Activated effector memory CD4-positive, alpha-beta T cell treated with anti-CD3 and anti-CD28 coated beads, Interleukin-2, amount 50 U/mL, for 16 hours (primary cell): ENCODE measurements at places on chromosomes 11 and 22.
A peak's percentile ranks its signal among the peaks of the same experiment; 100 is the strongest.

DNA sequence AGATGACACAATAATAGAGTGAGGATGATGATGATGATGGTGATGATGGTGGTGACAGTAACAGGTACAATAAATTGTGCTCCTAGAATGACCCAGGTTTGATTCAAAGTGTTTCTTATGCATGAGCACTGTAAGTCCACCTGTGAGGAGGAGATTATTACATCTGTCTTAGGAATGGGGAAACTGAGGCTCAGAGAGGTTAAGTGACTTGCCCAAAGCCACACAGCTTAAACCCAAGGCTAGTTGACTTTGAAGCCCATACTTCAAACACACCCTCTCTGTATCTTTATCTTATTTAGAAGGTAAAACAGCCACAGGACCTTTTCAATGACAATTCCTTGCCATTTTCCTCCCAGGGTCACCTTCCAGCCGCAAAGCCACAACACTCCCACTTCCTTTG lies 88.9 kb downstream of the MIAT start:
- no peak for DNase-seq

GRCh38 chr11:40987776-40988435 lies 471.5 kb downstream of the LRRC4C start:
- DNase-seq = no peak

DNA sequence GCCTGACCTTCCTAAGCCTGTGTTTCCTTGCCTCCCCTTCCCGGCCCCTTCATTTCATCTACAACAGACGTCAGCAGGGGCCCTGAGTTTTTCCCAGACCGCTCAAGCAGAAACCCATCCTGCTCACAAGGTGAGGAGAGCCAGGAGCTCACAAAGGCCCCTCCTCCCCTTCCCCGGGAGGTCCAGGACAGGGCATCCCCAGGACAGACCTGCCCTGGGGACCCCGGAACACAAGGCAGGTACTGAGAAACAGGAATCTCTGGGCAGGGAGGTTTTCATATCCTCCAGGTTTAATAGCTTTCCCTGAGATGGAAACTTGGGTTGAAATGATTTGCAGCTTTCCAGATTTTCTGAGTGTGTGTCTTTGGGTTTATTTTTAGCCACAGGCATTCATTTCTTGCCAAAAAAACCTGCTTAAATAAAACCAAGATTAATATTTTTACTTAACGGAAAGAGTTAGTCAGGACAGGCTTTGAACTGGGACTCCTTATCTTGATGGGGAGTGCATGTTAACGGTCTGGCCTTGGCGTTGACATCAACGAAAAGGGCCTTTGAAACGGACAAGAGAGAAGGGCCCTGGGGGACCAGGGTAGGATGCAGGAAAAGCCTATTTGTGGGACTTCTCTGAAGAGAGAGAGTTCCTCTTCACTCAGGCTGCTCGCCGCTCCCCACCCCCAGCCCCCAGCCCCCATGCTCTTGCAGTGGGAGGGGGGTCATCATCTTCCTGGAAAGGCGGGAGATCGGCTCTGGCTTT lies 38.5 kb downstream of the TIMP3 start:
- no peak for DNase-seq

DNA sequence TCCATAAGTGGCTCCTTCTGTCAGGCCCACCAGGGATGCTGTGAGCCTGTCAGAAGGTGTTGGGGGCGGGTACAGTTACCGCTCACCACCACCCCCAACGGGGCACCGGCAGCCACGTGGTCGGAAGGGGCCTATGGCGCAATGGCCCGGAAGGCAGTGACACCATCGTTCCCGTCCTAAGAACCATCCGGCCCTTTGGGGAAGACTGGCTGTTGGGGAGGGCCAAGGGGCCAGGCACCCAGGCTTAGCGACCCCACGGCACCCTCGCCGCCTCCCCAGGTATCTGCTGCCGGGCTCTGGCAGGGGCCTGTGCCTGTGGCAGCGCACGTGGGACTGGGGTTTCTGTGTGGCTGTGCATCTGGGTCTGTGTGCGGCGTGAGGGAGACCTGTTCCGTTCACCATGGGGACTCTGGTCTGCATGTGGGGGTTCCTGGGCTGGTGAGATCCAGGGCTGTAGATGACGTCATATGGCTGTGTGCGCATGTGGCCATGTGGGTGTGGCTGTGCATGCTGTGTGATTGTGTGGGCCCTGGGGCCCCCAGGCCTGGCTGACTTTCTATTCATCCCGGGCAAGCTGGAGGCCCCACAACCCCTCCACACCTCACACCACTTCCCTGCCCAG lies 717 bp downstream of the OSM start:
- DNase-seq = peak; percentile 93

DNA sequence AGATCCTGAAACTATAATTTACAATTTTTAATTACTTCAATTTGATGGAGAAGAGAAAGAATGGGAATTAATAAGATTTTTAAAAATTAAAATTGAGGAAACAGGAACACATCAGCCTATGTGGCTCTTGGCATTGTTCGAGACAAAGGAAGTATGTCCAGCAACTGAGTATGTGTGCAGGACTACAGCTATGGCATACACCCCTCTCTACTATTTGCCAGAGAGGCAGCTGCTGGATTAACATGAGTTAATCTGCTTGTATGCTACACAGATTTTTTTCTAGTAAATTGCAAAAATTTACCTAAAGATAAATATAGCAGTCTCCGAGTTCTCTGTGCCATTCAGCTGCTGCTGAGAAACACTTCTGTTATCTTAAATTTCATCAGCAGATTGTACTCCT lies 70.6 kb downstream of the PHF21A start:
- DNase-seq = no peak

DNA sequence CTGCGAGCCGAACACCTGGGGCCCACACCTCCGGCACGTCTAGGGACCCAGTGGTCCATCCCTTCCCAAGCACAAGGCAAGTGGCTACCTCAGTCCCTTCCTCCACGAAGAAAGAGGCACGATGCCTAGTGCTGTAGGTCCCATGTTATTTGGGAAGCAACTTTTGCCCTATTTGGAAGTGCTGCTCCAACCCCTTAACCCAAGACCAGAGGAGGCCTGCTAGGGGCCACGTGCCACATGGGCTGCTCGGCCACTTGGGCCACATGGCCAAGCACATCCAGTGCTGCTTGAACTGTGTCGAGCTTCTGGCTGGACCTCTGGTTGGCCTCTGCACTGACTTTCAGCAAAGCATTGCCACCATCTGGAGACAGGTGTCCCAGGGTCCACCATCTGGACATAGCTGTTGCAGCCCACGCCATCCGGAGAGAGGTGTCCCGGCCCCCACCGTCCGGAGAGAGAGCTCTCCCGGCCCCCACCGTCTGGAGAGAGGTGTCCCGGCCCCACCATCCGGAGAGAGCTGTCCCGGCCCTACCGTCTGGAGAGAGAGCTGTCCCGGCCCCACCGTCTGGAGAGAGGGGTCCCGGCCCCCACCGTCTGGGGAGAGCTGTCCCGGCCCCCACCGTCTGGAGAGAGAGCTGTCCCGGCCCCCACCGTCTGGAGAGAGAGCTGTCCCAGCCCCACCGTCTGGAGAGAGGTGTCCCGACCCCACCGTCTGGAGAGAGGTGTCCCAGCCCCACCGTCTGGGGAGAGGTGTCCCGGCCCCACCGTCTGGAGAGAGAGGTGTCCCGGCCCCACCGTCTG lies 6.5 kb upstream of the B4GALNT4 start:
- DNase-seq = peak; percentile 56

DNA sequence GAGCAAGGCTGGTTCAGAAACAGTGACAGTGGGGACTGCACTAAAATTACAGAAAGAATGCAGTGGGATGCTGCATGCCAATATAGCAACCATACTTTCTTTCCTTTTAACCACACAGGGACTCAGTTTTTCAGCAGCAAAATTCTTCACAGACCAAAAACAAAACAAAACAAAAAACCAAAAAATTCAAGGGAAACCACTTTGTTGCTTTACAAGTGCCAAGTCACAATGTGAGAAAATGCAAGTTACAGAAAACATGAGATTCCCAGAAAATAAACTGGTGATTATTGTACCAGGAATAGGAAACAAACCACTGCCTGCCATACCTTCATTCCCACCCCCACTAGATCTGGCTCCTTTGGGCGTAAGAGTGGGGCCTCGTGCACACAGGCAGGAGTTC lies 52.6 kb downstream of the TENM4 start:
- no peak for DNase-seq
